ENCODE measurements at places on chromosomes 12 and 14.

DNA sequence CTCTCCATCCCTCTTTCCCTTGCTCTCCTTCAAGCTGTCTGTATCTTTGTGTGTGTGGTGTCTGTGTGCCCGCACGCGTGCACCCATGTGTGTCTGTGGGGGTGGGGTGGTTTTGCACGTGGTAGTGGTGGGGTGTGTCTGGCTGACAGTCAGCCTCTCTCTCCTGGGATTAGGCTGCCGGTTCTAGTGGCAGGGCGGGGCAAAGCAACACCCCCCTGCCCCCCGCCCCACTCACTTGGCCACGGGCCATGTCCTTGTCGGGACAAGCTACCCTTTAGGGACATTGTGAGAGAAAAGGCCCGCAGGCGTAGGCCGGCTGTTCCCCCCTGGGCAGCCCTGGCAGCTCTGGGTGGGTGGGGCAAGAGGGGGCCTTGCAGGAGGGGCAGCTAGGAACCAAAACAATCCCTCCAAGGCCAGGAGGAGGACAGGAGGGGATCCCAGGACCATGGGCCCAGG is 182.6 kb downstream of the ALG10 start:
- DNase-seq, result no peak

- no peak for DNase-seq
Measured at GRCh38 chr12:109269428-109269827, 39.7 kb downstream of the FOXN4 start.

DNA sequence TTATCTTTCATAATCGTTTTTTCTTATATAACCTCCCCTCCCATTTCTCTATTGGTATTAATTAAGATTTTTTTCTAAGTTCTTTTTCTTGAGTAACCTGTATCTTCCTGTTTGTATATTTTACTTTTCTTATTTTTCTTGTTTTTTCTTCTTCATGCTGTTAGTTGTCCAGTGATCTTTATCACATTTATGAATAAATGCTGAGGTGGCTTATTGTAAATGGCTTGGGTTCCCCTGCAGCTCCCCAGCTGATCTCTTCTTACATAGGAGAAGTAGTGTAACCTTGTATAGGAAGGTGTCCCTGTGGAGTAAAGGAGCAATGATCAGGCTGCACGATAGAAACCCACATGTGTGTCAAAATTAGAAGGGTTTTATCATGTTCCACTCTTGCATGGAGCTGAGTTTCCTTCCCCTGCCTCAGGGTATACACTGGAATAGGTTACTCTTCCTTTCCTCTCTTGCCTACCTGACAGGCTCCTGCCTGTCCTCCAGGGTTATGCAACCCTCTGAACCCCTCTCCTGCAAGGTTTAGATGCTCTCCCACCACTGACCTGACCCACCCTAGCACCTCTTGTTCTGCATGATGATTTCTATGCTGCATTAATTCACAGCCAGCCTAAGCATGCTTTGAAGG is 334.8 kb upstream of the RGS6 start:
- DNase-seq, result no peak

DNA sequence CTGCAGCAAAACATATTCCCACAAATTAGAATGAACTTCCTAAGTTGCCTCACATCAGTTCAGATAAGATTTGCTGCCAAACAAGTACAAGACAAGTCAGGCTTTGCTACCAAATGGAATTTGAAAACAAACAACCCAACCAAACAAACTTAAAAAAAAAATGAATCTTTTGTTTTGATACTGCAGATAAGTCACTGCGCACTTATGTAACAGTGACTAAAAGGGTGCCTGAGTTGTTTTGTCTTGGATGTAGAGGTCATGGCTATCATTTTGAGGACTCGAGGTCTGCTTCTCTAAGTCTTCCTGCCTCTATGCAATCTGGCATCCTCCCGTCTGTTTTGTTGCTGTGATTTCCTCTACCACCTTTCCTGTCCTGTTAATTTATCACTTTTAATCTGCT is 11.1 kb upstream of the EPS8 start:
- DNase-seq, result no peak

DNA sequence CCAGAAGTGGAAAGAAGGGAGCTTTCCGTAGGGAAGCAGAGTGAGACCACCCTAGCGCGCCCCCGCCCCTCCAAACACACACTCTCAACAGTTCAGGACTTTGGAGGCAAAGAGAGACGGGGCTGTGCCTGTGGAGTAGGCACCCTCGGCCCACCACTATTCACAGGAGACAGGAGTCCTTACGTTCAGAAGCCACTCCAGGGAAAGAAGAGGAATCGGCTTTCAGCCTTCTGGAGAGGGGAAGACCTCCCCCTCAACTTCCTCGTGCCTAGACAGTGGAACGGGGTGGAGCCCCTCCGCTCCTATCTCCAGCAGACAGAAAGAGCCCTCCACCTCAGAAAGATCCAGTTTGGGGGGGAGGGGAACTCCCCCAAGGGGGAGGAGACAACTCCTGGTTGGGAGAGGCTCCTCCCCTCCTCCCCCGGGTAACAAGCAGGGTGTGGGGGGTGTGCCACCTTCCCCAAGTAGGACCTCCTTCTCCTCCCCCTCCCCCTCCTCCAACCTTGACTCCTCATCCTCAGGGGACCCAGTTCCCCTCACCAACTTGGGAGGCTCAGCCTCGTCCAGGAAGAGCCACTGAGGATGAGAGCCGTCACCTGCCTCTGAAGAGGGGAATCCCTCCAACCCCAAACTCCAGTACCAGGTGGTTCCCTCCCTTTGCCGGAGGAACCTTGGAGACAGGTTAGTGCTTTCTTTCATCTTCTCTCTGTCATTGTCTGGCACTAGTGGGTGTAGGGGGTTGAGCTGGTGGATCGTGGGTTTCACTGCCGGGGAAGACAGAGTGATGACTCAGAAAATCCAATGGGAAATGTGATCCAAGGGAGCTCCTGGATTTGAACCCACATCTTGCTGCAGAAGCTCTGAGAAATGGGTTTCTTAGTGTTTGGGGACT is 883 bp downstream of the FOXJ2 start:
- DNase-seq, result no peak

DNA sequence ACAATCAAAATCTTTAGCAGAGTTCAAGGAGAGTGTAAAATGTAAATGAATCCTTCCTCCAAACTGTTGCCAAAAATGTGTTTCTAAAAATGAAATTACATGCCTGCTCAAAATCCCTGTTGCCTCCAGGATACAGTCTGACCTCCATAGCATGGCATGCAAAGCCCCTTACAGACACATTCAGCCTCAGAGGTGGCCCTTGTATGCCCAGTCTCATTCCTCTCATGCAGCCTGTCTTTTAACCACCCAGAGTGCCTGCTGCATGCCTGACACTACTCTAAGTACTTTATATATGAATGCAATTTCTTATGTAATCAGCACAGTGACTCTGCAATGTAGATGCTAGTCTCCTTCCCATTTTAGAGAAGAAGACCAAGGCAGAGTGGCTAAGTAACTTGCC is 24.4 kb upstream of the PTPRQ start:
- no peak for DNase-seq

DNA sequence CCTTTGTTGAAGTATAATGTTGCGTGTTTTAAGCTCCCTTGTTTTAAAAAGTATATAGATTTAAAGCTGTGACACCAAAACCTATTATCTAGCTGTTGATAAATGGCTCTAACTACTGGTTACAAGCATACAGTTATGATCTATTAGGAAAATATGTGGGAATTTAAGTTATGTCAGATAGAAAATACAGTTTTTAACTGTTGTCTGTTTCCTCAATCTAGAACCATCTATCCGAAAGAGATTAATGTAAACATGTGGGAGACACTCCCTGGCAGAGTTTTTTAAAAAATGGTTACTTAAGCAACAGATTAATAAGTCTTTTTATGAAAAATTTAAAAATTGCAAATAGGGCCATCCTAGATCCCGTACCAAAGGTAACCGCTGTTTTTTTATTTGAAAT is 8.2 kb downstream of the RPL36AL start:
- DNase-seq, result no peak

- DNase-seq, result no peak
Measured at GRCh38 chr12:56346675-56347074, 8.0 kb downstream of the IL23A start.
